ENCODE measurements at places on chromosomes 3 and 15. TPM values are rescaled to one million over a fixed set of nuclear protein-coding genes. Genes with fewer than 3 reads are reported as not detected.

GRCh38 chr15:58260205-58260724, 122.1 kb downstream of the AQP9 start:
- no peaks in the 10 kb centered on the region for H3K27me3 ChIP-seq
- no peak overlapping the region for H3K27ac ChIP-seq
- H3K36me3 ChIP-seq = no peaks in the 10 kb centered on the region

DNA sequence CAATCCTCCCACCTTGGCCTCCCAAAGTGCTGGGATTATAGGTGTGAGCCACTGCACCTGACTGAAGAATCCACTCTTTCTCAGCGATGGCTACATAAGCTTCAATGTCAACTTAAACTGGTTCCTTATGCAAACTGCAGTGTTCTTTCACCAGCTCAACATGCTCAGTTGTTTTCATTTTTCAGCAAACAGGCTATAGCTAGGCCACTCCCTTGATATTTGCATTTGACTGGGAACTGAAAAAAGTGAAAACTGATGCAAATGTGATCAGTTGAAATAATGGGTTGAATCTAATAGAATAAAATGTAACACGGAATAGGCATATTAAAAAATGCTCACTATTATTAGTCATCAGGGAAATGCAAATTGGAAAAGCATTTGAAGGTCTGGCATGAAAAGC, 74.2 kb upstream of the GCNT3 start:
- no peaks in the 10 kb centered on the region for H3K36me3 ChIP-seq
- H3K27ac ChIP-seq = no peak overlapping the region
- H3K27me3 ChIP-seq = no peaks in the 10 kb centered on the region
- no peak for DNase-seq
- no peaks in the 10 kb centered on the region for H3K4me1 ChIP-seq

DNA sequence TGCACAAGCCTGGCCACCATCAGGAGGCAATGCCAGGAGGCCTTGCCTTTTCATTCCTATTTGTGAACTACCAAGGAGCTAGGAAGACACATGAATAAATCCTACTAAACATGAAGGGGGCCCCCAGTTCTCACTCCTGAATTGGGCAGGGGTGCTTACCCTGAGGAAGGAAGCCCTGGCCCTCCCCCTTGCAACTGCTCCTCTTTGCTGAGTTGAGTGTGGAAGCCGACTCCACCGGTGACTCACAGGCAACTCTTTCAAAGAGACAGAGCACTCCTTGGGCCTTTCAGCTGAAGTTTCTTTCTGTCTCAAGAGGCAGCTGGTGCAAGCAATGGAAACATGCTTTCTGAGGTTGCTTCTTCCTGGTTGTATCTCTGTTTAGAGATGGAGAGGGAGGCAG, 1.7 kb downstream of the GABRG3 start:
- no peaks in the 10 kb centered on the region for H3K36me3 ChIP-seq
- no peaks in the 10 kb centered on the region for H3K4me1 ChIP-seq
- no peak overlapping the region for H3K27ac ChIP-seq
- no peaks in the 10 kb centered on the region for H3K27me3 ChIP-seq
- H3K4me3 ChIP-seq = no peak overlapping the region
- DNase-seq = no peak

DNA sequence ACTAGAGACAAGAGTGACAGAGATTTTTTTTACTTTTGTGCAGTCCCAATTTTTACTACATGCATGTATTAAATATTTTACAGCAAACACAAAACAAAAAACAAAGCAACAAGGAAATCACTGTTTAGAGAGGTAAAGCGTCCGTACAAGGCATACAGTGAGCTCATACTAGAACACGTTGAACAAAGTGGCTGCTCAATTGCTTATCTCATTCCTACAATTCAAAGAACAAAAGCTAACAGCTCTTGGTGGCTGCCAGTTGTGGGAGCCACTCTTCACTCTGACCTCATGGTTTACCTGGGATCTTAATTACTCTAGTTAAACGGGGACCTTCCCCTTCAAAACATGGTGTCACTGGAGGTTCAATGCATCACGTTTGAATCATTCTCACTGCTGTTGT, 7.6 kb upstream of the ARHGEF26 start:
- no peak overlapping the region for H3K27ac ChIP-seq
- H3K4me1 ChIP-seq = no peaks in the 10 kb centered on the region
- no peaks in the 10 kb centered on the region for H3K27me3 ChIP-seq

DNA sequence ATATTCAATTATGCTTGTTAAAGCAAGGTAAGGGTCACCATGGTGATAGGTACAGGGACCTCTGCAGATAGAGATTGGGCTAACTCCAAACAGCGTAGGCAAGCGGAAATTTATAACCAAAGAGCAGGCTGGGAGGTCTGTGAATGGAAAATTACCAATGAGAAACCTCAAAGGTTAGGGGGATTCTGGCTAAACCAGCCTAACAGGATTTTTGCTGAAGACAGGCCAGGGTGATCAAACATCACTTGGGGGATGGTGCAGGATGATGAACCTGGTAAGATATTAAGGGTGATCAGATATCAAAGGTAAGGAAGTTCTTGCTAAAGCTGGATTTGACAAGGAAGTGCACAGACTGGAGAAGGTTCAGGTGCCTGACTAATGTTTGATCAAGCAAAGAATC, 35.3 kb upstream of the SNRPN start:
- no peak for DNase-seq
- no peaks in the 10 kb centered on the region for H3K4me1 ChIP-seq
- no peaks in the 10 kb centered on the region for H3K36me3 ChIP-seq
- H3K4me3 ChIP-seq = no peak overlapping the region
- H3K27ac ChIP-seq = no peak overlapping the region

- no peak overlapping the region for H3K27ac ChIP-seq
- no peak overlapping the region for H3K4me3 ChIP-seq
- no peaks in the 10 kb centered on the region for H3K4me1 ChIP-seq
- no peaks in the 10 kb centered on the region for H3K36me3 ChIP-seq
Measured at GRCh38 chr3:181076558-181076957, 87.0 kb upstream of the DNAJC19 start.

GRCh38 chr3:172074586-172074985, 35.2 kb downstream of the FNDC3B start:
- H3K27ac ChIP-seq = no peak overlapping the region
- H3K36me3 ChIP-seq = no peaks in the 10 kb centered on the region
- H3K27me3 ChIP-seq = no peaks in the 10 kb centered on the region
- H3K4me1 ChIP-seq = no peaks in the 10 kb centered on the region
- no peak for DNase-seq
- H3K4me3 ChIP-seq = no peak overlapping the region

GRCh38 chr3:197292083-197292646, 6.2 kb downstream of the DLG1 start:
- no peak overlapping the region for H3K27ac ChIP-seq
- no peaks in the 10 kb centered on the region for H3K27me3 ChIP-seq
- peaks cover 5% of the 10 kb centered on the region for H3K4me1 ChIP-seq
- DNase-seq = no peak
- no peaks in the 10 kb centered on the region for H3K36me3 ChIP-seq

- no peak for DNase-seq
- H3K27me3 ChIP-seq = no peaks in the 10 kb centered on the region
- no peaks in the 10 kb centered on the region for H3K4me1 ChIP-seq
- no peak overlapping the region for H3K4me3 ChIP-seq
- no peak overlapping the region for H3K27ac ChIP-seq
Measured at GRCh38 chr3:134564991-134565390, 79.1 kb downstream of the CEP63 start.

MYRIP gene
- not detected for total RNA-seq

Data from naive thymus-derived CD4-positive, alpha-beta T cell (primary cell).